ENCODE measurements at places on chromosomes 11 and 22.

- no peak for DNase-seq
Measured at GRCh38 chr22:37318364-37319109, 36.2 kb downstream of the CYTH4 start.

- DNase-seq = no peak
Measured at GRCh38 chr22:20803696-20804324, 29.9 kb downstream of the SERPIND1 start.

GRCh38 chr11:488992-489391 is 18.1 kb downstream of the RNH1 start:
- no peak for DNase-seq

GRCh38 chr11:13672576-13673210 is 4.2 kb downstream of the FAR1 start:
- no peak for DNase-seq

DNA sequence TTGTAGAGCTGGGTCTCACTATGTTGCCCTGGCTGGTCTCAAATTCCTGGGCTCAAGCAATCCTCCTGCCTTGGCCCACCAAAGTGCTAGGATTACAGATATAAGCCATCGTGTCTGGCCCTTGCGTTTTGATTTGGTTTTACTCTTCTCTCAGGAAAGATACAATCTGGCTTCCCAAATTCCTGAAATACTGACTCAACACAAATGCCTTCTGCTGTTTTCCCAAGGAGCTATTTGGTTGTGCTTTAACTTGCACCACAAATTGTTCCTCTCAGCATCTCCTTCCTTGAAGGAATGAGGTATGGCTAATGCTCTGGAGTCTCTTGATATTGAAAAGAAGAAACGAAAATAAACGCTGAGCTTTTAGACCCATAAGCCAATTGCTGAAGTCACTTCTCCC is 110.0 kb upstream of the PAX6 start:
- DNase-seq = no peak

DNA sequence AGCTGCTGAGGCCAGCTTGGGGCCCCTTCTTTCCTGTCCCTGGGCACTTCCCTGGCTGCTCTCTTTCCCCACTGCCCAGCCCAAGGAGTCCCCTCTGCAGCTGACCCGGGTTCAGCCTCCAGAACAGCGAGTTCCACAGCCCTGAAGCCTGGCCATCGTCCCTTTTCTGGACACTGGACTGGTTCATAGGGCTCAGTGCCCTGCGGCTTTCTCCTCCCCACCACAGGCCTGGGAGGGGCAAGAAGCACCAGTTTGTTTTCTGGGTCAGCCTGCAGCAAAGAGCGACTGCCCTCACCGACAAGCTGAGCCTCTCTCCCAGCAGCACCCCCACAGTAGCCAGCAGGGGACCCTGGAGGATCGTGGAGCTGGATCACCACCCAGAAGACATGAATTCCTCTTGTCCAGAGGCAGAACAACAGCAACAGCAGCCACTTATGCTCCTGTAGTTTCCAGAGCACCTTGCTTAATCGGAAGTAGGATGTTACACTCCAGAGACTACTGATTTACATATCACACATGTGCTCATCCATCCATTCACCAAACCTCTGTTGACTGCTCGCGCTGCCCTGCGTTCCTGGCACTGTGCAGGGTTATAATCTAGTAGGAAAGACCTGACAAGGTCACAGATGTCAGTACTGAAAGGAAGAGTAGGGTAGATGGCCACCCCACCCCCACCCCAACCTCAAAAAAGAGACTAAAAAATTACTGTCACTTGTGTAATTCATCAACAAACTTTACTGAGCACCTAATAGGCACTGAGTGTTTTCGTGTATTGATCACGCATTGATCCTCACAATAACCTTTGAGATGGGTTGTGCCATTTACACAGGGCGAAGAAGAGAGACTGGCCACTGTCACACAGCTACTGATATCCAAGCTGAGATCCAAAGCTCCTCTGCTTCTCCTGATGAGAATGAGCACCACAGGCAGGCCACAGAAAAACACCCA is 13.0 kb upstream of the CXCR5 start:
- DNase-seq = no peak

DNA sequence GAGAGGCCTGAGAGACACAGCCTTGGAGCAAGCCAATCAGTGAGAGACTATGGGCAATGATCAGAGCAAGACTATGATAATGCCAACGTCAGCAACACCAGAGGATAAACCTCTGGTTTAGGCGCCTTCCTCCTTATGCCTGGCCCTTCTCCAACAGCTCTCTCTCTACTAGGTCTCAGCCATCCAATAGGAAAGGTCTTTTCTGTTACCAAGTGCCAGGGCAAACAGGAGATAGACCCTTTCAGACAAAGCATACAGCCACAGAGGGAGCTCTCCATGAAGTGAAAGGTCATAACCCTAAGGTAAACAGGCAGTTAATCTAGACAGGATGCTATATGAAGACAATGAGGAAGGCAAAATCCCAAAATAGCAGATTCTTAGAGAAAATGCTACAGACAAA is 9.5 kb downstream of the STK33 start:
- DNase-seq = no peak

- DNase-seq = no peak
Measured at GRCh38 chr11:18229501-18229900, 7.1 kb downstream of the SAA4 start.

GRCh38 chr11:17522655-17523054 is 21.6 kb downstream of the USH1C start:
- no peak for DNase-seq

GRCh38 chr11:90717522-90717921 is 494.7 kb upstream of the CHORDC1 start:
- no peak for DNase-seq

DNA sequence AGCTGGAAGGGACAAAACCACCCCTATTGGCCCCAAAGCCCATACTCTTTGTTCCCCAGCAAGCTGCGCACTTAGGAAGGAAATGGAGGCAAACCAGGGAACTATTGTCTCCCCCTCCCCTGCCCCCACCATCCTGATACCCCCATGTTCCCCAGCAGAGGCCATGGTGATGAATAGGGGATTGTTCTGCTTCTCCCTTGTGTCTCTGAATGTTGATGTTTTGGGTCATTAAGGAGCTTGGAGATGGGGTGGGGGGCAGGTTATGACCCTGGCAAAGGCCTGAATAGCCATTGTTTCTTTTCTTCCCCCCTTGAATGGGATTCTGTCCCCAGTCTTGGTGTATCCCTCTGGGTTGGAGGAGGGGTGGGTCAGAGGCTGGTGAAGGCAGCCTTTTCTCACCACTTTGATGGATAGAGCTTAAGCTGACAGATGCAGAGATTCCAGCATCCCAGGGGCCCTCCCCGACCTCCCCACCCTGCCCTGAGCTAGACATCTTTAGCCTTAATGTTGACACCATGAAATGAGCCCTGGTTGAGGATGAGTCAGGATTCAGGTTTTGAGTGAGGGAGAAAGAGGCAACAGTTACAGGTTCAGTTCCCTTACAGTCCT is 8.3 kb downstream of the DTX4 start:
- no peak for DNase-seq

- DNase-seq = no peak
Measured at GRCh38 chr11:64665411-64665821, 57.6 kb downstream of the NRXN2 start.

GRCh38 chr11:88360141-88360540 is 22.6 kb upstream of the CTSC start:
- no peak for DNase-seq
